Thyroid gland (tissue), 4 donors: ENCODE measurements at places on chromosomes 6 and 20. TPM values are rescaled to one million over a fixed set of nuclear protein-coding genes. Genes with fewer than 3 reads are reported as not detected.

- H3K27ac ChIP-seq, result no peak overlapping the region
- H3K4me3 ChIP-seq, result no peak overlapping the region
- DNase-seq, result no peak
- H3K27me3 ChIP-seq, result no peaks in the 10 kb centered on the region
- H3K36me3 ChIP-seq, result no peaks in the 10 kb centered on the region
Observed at GRCh38 chr6:75266716-75267291, 17.8 kb downstream of the TMEM30A start.

DNA sequence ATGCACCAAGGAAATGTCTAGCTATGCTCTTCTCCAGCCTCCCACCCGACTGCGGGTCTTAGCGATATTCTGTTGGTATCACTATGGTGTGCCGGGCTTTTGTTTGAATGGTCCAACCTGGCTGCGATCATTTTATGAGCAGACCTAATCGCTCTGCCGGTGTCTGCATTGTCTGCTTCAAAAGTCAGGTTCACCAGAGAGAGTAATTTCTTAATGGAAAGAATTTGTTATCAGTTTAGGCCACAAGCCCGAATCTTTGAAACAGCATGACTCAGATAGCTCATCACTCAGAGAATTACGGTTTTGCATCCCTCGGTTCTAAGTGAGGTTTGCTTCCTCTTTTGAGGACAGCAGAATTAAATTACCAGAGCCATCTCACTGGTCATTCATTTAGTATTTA lies 521.0 kb upstream of the ARID1B start:
- no peaks in the 10 kb centered on the region for H3K27me3 ChIP-seq
- H3K4me1 ChIP-seq, result no peaks in the 10 kb centered on the region
- DNase-seq, result no peak

F13A1 gene
- 139 TPM for total RNA-seq

GRCh38 chr6:135196739-135197510 lies 15.8 kb downstream of the MYB start:
- H3K36me3 ChIP-seq, result no peaks in the 10 kb centered on the region
- no peak overlapping the region for H3K27ac ChIP-seq
- DNase-seq, result no peak

MYCT1 gene
- total RNA-seq, result 26.2 TPM

RGS19 gene
- total RNA-seq, result 17.2 TPM

DNA sequence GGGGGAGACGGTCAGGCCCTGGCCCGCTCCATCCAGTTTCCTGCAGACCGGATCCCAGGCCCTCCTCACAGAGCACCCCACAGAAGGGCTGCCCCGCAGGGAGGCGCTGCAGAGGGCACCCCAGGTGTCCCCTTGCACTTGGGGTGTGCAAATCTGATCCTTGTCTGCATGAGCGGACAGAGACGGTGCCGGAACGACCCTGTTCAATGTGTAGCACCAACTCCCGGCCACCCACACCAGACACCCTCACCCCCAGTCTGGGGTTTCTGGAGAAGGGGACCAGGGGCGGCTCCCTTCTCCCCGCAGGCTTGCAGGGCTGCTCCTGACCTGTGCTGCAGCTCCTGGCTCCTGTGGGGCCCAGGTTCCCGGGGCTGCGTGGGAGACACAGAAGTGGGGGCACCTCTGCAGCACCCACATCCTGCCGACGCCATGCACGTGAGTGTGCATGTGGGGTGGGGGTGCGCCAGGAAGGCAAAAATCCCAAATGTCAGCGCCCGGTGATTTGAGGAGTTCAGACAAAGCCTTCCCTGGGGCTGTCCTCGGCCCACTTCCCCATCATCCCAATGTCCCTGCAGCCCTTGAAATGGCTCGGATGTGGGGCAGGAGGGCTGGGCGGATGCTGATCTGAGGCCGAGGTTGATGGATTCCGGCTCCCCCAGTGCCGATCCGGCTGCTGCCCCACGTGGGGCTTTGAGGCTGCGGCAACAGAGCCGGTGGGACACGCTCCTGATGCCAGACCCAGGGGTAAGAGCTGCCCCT lies 85.3 kb upstream of the BHLHE23 start:
- no peak for DNase-seq
- no peak overlapping the region for H3K4me3 ChIP-seq
- H3K4me1 ChIP-seq, result no peaks in the 10 kb centered on the region
- H3K27me3 ChIP-seq, result no peaks in the 10 kb centered on the region
- H3K36me3 ChIP-seq, result no peaks in the 10 kb centered on the region
- H3K27ac ChIP-seq, result no peak overlapping the region

SAPCD1 gene
- total RNA-seq, result 3.0 TPM

MBOAT1 gene
- 9.6 TPM for total RNA-seq

- DNase-seq, result no peak
- H3K4me1 ChIP-seq, result no peaks in the 10 kb centered on the region
- H3K27ac ChIP-seq, result no peak overlapping the region
Observed at GRCh38 chr6:13239530-13240455, 88.5 kb downstream of the TBC1D7 start.

OR12D3 gene
- total RNA-seq, result not detected

DNA sequence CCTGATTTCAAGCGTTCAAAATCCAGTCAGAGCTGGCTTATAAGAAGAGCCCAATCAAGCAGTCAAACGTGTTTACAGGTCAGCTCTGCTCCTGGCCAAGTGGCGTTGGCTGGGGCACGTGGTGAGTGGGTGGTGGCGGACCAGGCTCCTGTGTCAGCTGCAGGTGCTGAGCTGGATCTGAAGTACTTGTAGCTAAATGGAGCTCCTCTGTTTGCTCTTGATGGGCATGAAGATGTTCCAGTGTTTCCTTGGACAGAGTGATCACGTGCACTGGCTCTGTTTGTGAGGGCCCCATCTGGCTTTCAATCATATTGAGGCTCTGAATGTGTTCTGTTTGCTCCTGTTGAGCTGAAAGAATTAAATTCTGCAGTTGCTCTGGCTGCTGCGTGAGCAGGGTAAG lies 10.2 kb upstream of the MICAL1 start:
- no peaks in the 10 kb centered on the region for H3K36me3 ChIP-seq
- no peaks in the 10 kb centered on the region for H3K27me3 ChIP-seq
- H3K4me1 ChIP-seq, result peaks cover 9% of the 10 kb centered on the region
- no peak overlapping the region for H3K4me3 ChIP-seq
- peak overlapping the region; percentile 71 for H3K27ac ChIP-seq

RBPJL gene
- total RNA-seq, result not detected

- H3K27ac ChIP-seq, result no peak overlapping the region
- DNase-seq, result no peak
- no peaks in the 10 kb centered on the region for H3K36me3 ChIP-seq
- H3K4me3 ChIP-seq, result no peak overlapping the region
- no peaks in the 10 kb centered on the region for H3K27me3 ChIP-seq
Observed at GRCh38 chr6:148907573-148907972, 160.7 kb downstream of the UST start.
